ENCODE measurements at places on chromosomes 1 and 21.
A peak's percentile ranks its signal among the peaks of the same experiment; 100 is the strongest.

GRCh38 chr1:202304375-202304774 lies 37.4 kb downstream of the UBE2T start:
- DNase-seq, result no peak

DNA sequence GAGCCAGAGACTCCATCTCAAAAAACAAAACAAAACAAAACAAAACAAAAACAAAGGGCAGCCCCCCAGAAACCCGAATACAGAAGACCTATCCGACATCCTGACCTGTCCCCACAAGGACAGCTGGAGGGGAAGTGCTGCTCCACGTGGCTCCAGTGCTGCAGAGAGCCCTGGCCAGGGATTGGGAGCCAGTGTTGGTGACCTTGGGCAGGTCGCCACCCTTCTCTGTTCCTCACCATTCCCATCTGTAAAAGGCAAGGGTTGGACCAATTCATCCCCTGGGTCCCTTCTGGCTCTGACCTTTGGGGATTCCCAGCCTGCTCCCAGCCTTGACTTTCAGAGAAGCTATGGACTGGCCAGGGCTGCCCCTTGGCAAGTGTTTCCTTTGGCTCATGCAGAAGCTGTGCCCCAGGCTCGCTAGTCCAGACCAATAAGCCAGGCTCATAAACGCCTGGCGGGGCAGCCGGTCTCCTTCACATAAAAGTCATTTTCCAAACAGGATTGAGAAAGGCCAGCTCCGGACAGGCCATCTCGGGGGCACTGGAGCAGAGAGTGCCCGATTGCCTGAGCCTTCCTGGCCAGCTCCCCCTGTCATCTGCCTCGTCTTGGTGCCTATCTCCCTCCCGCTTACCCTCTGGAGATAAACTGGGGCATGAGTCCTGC lies 20.0 kb upstream of the PADI1 start:
- DNase-seq, result no peak

GRCh38 chr1:57336793-57337192 lies 87.1 kb downstream of the DAB1 start:
- no peak for DNase-seq

GRCh38 chr1:43587594-43587993 lies 56.9 kb downstream of the PTPRF start:
- no peak for DNase-seq

DNA sequence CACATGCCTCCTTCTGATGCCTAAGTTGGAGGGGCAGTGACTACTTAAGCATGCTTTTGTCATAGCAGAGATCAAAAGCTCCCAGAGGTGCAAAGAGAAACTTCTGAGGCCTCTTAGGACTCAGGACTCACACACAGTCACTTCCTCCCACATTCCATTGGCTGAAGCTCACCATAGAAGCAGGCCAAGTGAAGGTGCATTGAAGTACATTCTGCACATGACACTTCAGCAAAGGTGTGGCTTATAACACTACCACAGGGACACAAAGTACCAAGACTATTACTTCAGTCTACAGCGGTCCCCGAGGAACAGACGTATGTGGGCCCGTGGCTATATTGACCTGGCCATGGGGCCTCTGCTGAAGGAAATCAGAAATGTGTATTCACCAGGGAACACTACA lies 2.5 kb upstream of the POGK start:
- DNase-seq, result no peak

DNA sequence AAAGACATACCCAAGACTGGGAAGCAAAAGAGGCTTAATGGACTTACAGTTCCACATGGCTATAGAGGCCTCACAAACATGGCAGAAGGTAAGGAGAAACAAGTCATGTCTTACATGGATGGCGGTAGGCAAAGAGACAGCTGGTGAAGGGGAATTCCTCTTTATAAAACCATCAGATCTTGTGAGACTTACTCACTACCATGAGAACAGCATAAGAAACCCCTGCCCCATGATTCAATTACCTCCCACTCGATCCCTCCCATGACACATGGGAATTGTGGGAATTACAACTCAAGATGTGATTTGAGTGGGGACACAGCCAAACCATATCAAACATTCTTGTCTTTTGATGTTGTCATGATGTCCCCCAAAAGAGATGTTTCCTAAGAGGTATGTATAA lies 103.3 kb downstream of the DUSP10 start:
- DNase-seq, result no peak

DNA sequence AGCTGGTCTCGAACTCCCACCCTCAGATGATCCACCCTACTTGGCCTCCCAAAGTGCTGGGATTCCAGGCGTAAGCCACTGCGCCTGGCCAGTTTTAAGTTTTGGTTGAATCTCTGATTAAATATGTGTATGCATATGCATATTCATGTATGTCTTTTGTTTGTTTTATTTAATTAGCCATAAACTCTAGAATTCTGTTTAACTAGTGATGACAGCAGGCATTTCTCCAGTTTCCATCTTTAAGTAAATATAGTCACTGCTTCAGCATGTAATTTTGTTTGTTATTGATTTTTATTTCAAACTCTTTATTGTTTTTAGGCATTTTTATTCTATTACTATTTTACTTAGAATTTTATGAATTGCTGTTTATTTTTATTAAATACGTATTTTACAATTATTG lies 58.0 kb downstream of the NUF2 start:
- DNase-seq, result no peak

GRCh38 chr1:11245248-11245647 lies 17.1 kb downstream of the MTOR start:
- DNase-seq, result no peak

DNA sequence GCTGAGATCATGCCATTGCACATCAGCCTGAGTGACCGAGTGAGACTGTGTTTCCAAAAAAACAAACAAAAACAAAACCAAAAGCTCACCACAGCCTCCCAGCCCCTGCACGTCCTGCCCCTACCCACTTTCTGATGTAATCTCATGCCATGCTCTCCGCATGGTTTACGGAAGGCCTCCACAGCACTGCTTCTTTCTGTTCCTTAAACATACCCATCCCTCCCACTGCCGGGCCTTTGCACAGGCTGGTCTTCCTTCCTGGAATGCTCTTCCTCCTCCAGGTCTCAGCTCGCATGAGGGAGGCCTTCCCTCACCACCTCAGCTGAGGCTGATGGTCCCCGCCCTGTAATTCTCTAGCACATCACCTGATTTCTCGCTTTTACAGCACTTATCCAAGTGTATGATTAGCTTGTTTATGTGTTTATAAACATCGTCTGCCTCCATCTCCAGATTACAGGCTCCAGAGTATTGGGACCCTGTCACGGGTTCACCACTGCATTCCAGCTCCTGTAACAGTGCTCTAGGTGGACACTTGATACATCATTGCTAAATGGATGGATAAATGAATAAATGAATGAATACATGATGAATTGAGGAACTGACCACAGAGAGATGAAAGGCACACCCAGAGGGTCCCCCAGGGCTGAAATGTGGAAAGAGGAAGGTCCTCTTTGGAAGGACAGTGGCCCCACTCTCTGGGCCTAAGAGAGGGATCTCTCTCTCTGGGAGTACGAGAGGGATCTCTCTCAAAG lies 22.1 kb downstream of the TCEA3 start:
- peak; percentile 28 for DNase-seq

- no peak for DNase-seq
These were observed 42.4 kb downstream of the SKI start for GRCh38 chr1:2270260-2271100.

- no peak for DNase-seq
These were observed 22.3 kb upstream of the RGS16 start for GRCh38 chr1:182626527-182626926.

- no peak for DNase-seq
These were observed 26.5 kb upstream of the TRIM45 start for GRCh38 chr1:117147856-117148588.

DNA sequence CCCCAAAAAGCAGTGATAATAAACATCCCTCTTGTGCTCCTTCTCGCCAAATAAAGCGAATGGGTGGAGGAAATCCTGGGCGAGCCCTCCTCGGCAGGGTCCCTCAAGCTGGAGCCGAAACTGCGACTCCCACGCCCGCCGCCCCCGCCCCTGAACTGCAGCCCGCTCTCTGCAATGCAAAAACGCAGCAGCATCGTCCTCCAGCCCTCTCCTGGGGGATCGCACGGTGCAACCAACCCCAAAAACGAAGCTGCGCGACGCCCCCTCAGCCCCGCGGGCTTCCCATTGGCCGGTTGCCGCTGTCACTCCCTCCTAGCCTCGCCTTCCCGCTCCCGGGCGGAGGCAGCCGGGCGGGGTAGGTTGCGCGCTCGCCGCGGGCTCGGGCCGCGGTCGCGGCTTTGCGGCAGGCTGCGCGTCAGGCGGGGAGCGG lies at the start of gene TMCC2:
Gene TMCC2 (plus strand): TSS at position 363 of the 430 bp plus-strand sequence. CDS start 619 bp downstream, outside the sequence.
- peak; percentile 79 for DNase-seq

DNA sequence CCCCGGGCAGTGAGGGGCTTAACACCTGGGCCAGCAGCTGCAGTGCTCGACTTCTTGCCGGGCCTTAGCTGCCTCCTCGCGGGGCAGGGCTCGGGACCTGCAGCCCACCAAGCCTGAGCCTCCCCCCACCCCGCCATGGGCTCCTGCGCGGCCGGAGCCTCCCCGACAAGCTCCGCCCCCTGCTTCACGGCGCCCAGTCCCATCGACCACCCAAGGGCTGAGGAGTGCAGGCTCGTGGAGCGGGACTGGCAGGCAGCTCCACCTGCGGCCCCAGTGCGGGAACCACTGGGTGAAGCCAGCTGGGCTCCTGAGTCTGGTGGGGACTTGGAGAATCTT lies 67.8 kb upstream of the NR5A2 start:
- no peak for DNase-seq

DNA sequence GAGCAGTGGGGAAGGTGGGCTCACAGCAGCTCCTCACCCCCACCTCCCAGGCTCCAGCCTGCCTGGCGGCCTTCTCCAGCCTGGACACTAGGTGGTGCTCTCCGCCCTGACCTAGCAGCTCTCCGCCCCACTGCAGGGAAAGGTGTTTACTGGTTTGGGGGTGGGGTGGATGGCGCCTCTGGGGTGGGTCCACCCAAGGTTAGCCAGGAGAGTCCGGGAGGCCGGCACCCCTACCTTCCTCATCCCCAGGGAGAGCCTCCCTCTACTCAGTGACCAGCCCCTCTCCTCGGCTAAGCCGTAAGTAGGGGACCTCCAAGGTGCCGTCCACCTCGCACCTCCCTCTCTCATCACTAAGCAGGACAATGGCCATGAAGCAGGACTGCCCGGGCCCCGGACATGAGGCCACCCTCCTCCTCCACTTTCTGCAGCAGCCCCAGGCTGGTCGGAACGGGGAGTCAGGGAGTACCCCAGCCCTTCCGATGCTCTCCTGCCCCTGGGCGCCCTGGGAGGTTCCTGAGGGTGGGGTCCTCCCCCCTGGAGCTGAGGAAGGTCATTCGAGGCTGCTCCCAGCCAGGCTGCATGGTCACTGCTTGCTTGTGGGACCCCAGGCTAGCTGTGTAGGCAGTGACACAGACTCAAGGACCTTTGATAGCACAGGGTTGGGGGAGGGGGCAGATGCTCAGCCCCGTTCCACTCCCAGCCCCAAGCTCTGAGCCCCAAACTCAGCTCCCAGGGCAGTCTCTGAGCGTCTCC lies 101.4 kb upstream of the VAMP3 start:
- DNase-seq, result peak; percentile 57

- DNase-seq, result no peak
These were observed 918 bp upstream of the RASAL2 start for GRCh38 chr1:178092878-178093493.

DNA sequence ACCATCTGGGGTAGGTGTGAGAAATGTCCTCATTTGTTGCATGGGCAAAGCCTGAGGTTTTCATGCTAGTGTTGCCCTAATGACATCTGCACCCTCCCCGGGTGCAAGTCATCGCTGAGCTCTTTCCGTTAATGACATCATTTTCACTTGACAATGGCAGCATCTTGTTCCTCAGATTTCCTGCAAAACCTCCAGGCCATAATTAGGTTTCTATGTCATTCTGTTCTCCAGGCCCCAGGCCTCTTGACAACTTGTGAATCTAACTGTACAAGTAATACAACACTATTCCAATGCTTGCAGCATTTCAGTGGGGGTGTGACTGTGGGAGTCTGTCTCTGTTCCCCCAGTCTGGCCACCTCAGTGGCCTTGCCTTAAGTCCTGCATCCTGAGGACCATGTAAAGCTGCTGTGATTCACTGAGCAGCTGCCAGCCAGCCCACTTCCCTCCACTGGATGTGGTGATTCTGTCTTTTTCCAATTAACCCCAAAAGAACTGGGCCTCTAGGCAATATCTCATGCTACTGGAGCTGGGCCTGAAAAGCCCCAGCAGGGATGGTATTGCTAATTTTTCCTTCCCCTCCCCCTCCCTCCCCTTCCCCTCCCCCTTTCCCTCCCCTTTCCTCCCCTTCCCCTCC lies 22.8 kb downstream of the RAB7B start:
- DNase-seq, result no peak

- DNase-seq, result no peak
These were observed 174.7 kb downstream of the ADGRL4 start for GRCh38 chr1:78831731-78832360.

DNA sequence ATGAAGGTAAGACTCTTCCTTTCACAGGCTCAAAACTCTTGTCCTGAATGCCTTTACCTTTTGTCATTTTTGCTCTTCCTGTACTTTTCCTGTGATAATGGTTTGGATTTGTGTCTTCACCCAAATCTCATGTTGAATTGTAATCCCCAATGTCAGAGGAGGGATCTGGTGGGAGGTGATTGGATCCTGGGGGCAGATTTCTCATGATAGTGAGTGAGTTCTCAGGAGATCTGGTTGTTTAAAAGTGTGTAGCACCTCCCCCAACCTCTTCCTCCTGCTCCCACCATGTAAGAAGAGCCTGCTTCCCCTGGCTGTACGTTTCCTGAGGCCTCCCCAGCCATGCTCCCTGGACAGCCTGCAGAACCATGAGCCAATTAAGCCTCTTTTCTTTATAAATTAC lies 75.5 kb downstream of the DDX20 start:
- no peak for DNase-seq

- no peak for DNase-seq
These were observed 7.5 kb downstream of the GSTM3 start for GRCh38 chr1:109733236-109733870.

- no peak for DNase-seq
These were observed at the start of gene GJA8 for GRCh38 chr1:147902253-147902845. Gene GJA8 (plus strand): TSS chr1:147902795. CDS start chr1:147907956, 5,161 bp downstream.

- DNase-seq, result no peak
These were observed 891 bp downstream of the RPS6KA1 start for GRCh38 chr1:26530410-26530894.

DNA sequence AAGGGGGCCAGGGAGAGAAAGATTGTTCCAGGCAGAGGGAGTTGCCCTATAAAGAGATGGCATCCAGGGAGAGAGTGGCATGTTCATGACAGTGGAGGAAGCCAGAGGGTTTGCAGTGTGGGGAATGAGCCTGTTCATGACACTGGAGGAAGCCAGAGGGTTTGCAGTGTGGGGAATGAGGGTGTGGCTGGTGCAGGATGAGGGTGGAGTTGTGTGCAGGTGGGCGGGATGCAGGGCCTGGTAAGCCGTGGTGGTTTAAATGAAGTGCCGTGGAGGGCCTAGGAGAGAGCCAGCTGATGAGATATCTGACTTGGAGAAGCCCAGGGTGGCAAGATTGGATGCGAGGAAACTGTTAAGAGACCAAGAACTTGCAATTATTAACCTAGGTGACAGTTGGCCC lies 131.8 kb downstream of the CAMTA1 start:
- DNase-seq, result no peak
